CD4-positive, alpha-beta memory T cell (primary cell): ENCODE measurements at places on chromosomes 16 and 17.

DNA sequence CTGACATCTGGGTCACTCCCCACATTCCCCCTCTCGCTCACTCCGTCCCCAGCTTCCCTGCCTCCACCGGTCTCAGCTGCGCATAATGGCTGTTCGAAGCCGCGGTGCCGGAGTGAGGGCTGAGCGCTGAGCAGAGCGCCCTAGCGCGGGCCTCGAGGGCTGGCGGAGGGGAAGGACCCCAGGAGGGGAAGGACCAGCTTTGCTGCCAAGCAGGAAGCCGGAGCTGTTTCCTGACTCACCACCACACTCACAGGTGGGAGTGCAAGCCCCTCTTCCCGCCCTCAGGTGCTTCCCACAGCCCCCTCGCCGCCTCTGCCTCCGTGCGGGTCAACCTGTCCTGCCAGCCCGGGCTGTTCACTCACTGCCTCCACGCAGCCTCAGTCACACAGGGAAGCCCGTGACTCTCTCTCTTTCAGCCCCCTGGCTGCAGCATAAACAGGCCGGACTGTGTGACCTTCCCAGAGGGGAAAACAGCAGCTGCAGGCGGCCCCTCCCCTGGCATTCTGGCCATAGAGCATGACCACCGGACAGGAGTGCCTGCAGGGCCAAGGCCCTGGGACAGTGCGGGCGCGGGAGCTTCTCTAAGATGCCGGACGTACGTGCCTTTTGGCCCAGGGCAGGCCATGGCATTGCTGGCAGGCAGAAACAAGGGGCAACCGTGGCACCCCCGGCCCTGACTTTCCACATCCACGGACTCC lies 23.7 kb downstream of the SLC43A2 start:
- no peak for DNase-seq

DNA sequence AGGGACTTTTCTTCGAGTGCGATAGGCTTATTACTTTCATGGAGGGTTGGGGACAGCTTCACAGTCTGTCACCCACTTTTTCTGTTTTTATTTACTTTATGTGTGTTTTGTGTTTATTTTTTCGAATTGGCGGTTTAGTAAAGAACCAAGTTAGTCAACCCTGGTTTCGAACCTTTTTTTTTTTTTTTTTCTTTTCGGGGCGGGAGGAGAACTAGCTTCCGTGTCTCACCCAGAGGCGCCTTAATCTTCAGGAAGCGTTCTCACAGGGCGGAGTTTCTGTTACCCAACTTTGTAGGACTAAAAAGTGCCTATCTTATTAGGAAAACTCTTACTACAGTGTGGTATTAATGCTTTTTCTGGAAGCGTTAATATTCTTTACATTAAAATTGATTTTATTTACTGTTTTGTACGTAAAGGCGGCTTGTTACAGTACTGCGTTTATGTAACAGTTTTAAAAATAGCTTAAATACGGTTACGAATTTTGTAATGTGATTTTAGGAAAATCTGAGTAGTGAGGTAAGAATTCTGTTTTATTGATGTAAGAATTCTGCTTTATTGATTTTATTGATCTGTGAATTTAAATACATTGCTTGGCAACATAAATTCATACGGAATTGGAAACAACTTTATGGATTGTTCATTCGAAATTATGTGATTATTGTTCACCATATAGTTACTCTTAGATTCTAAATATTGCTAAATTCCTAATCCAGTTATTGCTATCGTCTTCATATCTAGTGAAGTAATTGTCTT lies 885 bp downstream of the ZNF207 start:
- DNase-seq = peak; percentile 63

GRCh38 chr17:74699236-74699635 lies 13.5 kb downstream of the CD300LF start:
- DNase-seq = no peak

DNA sequence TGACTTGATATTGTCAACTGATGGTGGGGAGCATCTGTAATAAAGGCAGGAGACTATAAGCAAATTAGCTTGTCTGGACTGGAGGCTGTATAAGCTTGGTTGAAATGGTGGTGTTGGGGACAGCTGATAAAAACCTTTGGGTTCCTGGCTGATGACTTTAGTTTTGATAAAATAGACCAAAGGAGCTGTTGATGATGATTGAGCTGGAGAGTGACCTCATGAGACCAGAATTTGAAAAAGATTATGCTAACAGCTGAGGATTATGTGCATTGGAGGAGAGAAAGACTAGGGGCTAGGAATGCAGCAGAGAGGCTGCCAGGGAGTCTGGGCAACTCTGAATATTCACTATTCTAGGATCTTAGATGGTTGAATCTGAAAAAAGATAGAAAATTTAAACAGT lies 8.7 kb upstream of the CDC27 start:
- DNase-seq = no peak

DNA sequence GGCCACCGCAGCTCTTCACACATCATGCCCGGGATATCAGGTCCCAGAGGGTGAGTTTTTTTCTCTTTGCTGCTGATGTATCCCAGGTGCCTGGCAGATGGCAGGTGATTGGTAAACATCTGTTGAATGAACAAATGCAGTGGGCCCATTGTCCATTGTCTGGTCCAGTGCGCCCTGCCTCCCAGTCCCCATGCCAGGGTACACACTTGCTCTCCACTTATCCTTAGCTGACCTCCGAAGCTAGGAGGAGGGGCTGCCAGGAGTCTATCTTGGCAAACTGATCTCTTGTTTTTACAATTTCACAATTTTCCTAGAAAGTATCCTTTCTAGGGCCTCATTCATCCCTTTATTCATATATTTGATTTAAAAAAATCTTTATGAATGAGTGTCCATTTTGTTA lies 196.0 kb downstream of the RAB11FIP4 start:
- DNase-seq = no peak
